ENCODE measurements at places on chromosomes 12 and 14.

DNA sequence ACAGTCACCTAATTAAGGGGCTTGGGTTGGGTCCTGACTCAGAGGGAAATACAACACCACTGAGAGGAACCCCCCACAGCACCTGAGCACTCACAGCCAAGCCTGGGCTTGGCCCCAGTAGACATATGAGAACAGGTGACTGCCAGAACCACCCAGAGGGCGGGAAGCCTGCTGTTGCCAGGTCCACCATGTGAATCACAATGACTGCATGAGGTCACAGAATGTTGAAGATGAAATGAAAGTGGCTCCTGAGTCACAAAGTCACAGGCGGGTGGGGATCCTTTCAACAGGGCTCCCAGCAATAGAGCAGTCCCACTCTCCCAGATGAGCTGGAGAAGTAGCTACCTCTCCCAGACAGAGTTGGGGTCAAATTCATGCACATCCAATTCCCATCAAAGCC is at the start of gene LRRC74A:
Gene LRRC74A (plus strand): TSS at position 287 of the 400 bp plus-strand sequence. CDS start 290 bp downstream, outside the sequence.
- no peak for DNase-seq

- DNase-seq: peak; percentile 17
These were observed 328.7 kb downstream of the DPF3 start for GRCh38 chr14:72565149-72565559.

GRCh38 chr12:131801254-131801866 is 26.8 kb upstream of the MMP17 start:
- DNase-seq: no peak

DNA sequence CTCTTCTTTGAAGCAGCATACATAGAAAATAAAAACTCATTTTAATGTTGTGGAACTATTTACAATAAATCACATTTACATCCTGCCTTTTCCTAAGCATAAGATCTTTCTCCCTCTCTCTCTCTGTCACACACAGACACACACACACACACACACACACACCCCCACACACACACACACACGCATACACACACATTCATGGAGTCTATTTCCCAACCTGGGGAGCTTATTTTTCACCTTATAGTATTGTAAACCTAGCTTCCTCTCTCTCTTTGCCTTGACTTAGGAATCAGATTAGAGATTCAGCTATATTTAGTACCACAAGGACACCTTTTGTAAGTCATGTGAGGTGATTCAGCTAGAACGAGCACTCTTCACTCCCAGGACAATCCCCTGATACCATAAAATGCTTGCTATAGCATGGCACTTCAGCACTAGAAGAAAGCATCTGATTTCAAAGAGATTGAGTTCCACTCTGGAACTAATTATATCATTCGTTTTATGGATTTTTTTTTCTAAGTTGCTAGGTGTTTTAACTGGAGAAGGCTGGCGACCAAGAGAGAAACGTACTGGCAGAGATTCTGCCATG is 23.6 kb downstream of the TMEM30B start:
- no peak for DNase-seq

DNA sequence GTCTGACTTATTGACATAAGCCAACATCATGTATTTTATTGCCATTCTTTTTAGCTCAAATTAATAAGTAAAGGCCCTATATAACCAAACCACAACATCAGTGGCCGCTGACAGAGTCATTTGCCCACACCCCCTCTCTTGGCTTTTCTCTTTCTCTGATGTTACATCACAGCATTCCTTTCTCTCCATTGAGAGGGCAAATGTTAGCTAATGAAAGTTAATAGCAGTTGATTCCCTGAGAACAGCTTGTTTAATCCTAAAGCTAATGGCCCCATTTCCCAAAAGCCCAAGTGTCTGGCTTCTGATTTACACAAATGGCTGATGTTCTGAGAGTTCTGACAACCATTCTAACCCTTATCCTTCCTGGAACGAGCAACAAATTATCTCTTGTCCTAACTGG is 308.8 kb downstream of the SNAPC1 start:
- DNase-seq: no peak

DNA sequence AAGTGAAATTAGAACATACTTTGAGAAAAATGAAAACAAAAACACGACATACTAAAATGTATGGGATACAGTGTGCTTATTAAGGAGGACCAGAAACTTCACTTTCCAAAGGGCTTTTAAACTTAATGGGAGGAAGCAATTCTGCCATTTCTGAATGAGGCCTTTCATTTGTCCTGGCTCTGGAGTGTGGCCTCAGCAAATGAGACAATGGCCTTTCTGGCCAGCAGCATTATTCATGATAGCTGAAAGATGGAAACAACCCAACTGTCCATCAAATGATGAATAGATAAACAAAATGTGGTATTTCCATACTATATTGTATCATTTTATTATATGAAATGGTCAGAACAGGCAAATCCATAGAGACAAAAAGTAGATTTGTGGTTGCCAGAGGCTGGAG is 338.6 kb downstream of the CEP128 start:
- DNase-seq: no peak

- no peak for DNase-seq
These were observed 229.9 kb downstream of the AKAP6 start for GRCh38 chr14:32559048-32559447.

- DNase-seq: no peak
These were observed 66.7 kb downstream of the RIMBP2 start for GRCh38 chr12:130649101-130650045.

DNA sequence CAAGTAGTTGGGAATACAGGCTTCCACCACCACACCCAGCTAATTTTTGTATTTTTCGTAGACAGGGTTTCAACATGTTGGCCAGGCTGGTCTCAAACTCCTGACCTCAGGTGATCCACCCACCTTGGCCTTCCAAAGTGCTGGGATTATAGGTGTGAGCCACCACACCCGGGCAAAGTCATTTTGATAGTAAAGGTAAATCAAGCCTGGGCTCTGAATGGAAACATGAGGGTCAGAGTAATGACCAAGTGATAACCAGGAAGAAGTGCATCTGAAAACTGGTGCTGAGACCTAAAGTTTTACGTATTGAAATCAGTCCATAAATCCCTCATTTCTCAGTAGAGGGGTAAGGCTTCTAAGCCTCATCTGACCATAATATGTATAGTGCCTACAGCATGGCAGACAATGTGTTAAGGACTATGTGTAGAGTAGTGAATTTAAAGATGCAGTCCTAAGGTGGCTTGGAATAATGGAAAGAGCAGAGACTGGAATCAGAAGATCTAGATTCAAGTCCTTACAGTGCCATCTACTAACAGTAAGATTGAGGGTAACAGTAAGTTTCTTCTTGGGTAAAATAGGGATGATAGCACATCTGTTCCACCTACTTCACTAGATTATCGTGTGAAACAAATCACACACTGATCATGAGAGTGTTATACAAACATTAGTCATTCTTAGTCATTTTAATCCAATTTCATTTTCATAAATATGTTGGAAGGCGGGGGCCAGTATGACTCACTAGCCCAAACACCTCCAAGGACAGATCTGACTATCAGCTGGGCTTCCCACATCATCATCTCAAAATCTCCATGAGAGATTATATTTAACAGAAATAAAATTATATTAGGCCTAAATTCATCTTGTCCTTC is 11.2 kb downstream of the MAP4K5 start:
- DNase-seq: no peak

DNA sequence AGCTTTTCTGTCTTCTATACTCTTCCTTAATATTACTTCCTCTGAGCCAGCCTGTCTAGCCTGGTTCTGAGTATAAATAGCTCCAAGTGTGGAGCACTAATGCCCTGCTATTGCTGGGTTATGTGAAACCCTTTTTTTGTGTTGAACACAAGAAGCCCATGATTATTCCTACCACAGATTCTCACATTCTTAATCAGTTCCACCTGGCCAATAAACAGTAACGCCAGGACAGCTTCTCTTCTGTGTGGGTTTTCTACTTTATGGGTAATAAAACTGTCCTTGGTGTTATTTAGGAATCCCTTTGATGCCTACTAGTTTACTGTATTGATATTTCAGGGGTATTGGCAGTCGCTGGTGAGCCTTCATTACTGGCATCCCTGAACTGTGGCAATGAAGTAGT is 48.9 kb upstream of the LRIG3 start:
- no peak for DNase-seq

DNA sequence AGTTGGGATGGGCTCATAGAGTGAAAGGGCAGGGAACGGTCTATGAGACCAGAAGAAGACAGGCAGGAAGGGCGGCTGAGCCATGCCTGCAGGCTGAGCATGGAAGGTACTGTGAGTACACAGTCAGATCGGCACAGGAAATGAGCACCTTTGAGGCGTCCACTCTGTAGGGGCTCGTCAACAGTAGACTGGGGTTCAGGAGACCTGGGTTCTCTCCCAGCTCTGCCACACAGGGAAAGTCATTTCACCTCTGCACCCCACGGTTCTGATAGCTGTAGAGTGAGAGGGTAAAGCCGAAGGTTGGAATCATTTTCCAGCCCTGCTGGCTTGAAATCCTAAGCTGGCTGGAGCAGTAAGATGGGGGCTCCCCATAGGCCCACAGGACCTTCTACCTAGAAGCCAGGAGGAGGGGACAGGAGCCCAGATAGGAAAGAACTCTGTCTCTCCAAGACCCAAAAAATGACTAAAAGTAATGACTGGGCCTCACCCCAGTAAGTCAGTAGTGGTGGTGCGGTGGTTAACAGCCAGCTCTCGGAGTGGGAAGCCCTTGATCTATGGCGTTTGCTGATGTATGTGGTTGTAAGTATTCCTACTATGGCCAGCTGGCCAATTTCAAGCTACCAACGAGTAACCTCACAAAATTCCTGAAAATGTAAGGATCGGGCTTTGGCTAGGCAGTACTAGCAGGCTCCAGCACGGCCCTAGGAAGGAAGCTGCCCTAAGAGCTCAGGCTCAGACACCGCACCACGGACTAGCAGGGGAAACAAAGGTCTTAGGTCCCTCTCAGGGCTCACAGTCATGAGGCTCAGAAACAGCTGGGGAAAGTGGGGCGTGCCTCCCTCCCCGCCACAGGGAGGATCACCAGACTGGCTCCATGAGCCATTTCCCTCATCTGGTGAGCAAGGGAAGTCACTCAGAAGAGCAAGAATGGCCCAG is 10.3 kb upstream of the CD27 start:
- DNase-seq: peak; percentile 61

GRCh38 chr12:81222846-81223592 is 145.1 kb downstream of the ACSS3 start:
- no peak for DNase-seq

All from ascending aorta (tissue), 2 donors.